ENCODE measurements at places on chromosomes 5 and 9.

GRCh38 chr5:14364576-14365472 is 216.8 kb upstream of the OTULINL start:
- no peak for DNase-seq

DNA sequence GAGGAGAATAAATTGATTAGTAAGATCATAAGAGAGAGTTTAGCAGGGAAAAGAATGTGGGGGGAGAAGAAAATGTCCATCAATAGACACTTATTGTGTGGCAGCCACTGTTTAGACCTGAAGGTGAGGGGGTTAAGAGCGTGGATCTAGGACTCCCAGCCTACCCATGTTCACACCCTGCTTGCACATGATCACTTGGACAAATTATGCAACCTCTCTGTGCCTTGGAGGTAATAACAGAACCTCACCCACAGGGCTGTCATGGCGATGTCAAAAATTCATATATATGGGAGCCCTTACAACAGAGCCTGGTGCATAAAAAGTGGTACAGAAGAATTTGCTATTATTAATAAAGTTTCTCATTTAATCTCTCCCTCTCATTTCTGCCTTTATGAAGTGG is 86.0 kb upstream of the EQTN start:
- DNase-seq = no peak

DNA sequence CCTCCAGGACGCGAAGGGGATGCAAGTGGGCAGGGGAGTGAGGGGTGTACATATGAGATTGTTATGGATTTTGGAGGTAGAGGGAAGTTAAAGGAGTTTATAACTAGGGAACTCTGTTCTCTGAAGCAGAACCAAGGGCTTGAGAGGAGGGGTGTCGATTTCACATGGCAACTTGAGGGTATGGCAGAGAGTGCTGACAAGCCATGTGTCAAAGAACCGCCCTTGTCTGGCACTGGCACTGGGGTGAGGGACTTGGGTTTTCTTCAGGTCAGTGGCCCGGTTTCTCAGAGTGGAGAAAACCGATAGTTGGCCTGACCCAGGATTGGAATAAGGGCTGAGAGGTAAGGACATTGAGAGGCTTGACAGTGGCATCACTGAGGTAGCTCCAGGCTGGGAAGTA is 47.7 kb upstream of the TESK1 start:
- DNase-seq = no peak

DNA sequence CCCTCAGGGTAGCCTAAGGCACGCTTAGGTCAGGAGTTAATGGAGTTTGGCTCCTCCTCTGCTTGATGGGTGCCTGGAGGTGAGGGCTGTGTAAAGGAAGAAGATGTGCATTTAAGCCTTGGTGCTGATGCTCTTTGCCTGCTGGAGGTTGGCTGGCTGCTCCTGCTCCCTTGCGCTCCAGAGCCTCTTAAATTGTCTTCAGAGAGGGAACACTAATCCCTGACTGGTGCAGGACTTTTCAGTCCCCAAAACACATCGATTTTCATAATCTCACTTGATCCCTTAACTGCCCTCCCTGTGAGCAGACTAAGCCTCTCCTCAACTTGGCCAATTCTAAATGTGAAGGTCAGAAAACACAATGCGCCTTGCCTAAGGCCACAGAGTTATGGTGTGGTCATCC is 16.2 kb upstream of the TCOF1 start:
- no peak for DNase-seq

GRCh38 chr9:133821601-133822429 is 83.7 kb upstream of the SARDH start:
- DNase-seq = no peak

DNA sequence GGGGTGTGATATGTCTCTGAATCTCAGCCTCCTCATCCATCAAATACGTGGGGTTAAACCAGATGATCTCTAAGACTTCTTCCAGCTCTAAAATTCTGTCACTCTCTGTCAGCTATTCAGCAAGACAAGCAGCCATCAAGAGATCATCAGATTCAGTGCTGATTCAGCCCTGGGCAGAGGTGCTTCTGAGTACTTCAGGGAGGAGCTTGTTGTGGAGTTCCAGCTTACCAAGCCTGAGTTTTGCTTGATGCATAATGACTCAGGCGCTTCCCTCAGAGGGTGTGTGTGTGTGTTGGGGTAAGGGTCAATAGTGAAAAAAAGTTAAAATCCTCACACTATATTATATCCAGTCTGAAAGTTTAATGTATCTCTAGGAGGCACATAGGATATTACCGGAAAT is 29.6 kb upstream of the TAF1L start:
- no peak for DNase-seq
